ENCODE measurements at places on chromosomes 7 and 10. TPM values are rescaled to one million over a fixed set of nuclear protein-coding genes. Genes with fewer than 3 reads are reported as not detected.

The ZNF655 gene
- total RNA-seq = 106 TPM

The CDHR3 gene
- 11.6 TPM for total RNA-seq

The PSTK gene
- total RNA-seq = 1.1 TPM

The PNLIP gene
- total RNA-seq = not detected

DNA sequence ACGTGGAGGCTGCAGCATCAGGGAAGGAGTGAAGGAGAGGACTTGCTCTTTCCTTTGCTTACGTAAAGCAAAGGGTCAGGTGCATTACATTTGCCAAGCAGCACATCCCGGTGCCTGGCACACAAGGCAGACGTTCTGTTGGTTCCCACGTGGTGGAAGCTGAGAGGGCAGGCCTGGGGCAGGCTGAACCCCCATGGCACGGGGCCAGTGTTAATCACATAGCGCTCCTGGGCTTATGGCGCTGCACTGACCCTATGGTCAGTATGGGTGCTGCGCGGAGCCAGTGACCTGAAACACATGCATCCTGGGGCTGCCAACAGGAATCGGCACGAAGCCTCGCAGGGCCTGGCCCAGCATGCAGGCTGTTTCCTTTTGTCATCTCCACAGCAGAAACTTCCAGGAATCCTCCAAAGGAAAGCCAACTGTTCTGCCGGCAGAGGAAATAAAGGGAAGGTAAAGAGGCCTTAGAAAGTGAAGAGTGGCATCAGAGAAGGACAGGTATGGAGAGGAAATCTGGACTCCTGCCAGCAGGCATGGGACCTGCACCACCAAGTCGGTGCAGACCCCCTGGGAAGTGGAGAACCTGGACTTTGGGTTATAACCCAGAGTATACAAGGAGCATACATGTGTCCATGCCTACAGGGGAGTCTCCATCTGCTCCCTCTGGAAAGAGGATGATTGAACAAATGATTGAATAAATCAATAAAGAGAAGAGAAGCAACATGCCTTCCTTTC is 560.2 kb downstream of the TCERG1L start:
- DNase-seq = no peak

DNA sequence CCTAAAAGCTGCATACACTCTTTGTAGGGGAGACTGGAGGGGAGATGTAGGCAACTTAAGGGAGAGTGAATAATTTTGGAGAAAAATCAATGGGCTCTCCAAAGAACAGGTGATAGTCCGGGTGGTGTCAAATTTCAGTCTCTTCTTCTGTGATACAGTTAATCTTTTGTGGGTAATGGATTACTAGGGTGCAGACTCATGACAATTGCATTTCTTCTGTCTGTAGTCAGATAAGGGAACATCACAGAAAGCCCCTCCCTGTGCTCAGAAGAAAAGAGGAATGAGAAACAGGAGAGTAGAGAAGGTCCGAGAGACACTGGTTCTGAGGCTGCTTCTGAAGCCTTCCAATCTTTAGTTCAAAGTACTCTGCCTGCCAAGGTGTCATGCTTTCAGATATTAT is 1140.7 kb upstream of the LRRN3 start:
- no peak for DNase-seq

GRCh38 chr10:112639298-112639697 is 192.3 kb downstream of the VTI1A start:
- no peak for DNase-seq

GRCh38 chr7:28126410-28127041 is 54.1 kb downstream of the JAZF1 start:
- no peak for DNase-seq

DNA sequence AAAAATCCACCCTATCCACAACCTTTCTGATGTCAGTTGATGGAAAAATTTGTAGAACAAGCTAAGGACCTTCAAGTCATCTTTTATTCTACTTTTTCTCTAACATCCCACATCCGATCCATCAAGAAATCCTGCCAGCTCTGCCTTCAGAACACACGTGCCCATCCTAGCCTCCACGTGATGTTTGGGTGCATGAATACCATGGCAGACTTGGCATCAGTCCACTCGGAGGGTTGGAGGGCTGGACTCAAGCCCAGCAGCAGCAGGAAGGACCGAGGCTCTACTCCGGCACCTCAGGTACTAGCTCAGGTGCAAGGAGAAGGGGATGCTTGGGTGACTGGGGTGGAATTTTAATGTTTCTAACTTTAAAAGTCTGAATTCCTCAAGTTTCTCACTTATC is 428.6 kb downstream of the DPP6 start:
- DNase-seq = no peak

GRCh38 chr7:22420973-22421635 is 64.2 kb upstream of the RAPGEF5 start:
- DNase-seq = no peak

- DNase-seq = no peak
Observed at GRCh38 chr10:132551093-132551807, 13.7 kb downstream of the INPP5A start.

- DNase-seq = no peak
Observed at GRCh38 chr10:106872176-106872575, 292.3 kb downstream of the SORCS1 start.

DNA sequence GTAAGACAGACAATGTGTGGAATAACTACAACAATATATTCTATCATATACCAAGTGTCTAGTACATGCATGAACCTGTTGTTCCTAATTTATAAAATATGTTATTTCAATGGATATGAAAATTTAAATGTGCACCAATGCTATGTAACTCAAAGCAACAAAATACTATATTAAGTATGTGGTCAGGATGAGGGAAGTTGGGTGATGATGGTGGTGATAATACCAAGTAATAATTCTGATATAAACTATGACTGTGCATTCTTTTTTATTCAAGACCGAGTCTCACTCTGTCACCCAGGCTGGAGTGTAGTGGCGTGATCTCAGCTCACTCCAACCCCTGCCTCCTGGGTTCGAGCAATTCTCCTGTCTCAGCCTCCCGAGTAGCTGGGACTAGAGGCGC is 2.1 kb upstream of the FRA10AC1 start:
- DNase-seq = no peak

DNA sequence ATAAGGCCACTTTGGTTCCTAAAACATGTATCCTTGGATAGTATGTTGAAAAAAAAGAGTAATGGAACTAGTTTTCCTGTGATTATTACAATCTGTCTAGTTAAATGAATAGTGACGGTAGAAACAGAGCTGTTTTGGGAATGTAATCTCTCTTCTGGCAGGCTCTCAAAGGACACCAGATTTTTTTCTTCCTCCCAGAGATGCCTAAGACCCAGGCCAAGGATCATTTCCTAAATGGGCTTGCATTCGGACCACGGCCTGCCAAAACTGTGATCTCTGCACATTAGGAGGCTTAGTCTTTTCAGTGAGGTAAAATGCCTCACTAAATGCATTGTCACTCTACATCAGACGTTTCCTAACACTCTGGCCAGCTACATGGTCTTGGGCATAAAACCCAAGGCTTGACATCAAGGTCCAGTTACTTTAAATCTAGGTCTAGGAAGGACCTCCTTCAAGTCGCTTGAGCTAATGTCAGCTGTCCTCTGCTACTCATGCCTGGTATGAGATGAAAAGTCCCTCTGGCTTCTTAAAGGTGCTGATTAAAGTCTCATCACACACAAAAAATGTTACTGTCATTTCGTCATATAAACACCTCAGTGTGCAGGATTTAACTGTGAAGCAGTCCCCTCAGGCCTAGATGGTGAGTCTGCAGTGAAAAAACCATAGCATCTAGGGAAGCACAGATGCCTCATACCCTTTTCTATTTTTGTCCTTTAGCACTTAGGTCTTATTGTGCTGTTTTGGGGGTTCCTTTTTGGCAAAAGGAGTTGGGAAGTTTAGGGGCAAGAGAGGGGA is 47.7 kb downstream of the DLD start:
- DNase-seq = no peak

DNA sequence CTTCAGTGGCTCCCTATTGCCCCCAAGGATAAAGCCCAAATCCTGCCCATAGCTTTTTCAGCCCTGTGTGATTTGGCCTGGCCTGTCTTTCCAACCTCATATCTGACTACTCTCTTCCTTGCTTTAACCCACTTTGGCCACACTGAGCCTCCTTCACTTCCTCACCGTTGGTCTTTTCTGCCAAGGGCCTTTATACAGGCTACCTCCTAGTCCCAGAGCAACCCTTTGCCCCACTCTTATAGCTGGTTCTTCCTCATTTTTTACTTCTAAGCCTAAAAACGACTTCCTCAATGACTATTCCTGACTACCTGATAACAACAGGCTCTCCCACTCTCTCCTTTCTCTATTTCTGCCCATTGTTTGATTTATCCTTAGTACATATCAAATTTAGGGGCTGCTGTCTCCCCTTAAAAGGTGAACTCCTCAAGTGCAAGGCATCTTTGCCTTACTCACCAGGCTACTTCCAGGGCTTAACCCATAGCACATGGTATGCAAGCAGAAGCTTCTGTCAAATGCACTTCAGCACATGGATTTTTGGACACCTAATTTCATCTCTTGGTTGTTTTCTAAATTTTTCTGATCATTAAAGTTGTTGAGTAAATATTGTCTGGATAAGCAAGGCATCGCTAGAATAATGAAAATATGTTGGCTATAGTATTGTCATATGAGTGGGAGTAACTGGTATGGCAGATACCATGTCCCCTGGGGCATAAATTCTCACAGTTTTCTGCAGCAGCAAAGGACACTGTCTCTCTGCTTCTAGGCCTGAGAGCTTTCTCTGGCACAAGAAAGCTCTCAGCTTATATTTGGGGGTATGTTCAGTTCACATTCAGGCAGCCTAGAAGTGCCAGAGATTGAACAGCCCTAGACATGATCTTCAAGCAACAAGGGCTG is 201.5 kb upstream of the GPR26 start:
- DNase-seq = no peak

DNA sequence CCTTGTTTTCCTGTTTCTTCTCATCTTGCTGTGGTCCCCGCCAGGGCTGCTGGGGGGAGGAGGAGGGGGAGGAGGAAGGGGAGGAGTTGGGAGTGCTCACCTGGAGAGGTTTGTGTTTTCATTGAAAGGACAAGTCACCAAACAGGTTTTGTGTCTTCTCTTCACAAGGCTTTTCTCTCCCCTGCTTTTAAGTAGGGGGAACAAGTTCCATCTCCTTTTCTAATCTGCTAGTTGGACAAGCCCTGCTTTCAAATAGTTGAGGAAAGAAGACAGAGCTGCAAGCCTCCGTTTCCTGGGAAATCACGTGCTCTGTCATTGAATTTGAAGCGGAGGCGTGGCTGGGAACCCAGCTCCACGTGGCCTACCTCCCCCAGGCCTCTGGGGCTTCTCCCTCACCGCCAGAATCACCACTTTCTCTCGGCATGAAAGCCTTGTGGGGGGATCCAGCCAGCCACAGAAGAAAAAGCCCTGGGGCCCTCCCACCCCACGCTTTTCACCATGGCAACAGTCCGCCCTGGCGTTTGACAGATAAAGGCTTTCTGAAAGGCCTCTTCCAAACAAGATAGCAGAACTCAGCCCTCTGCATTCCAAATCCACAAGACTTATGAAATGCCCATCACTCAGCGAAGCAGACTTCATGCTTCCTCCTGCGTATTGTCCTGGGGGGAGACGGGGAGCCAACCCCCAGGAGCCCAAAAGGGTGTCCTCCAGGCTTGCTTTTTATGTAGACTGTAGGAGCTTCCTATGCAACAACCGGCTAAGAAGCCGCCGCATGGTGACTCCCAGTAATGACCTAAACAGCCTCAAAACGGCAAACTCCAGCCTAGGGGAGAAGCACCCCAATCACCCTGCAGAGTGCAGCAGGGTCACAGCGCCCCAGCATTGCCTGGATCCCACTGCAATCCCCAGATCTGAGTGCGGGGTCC is 51.7 kb downstream of the PROSER2 start:
- DNase-seq = peak; percentile 38

- no peak for DNase-seq
Observed at GRCh38 chr10:79165070-79165778, 96.5 kb downstream of the ZMIZ1 start.
